Cerebellum (tissue), 4 donors: ENCODE measurements at places on chromosomes 7 and 10. TPM values are rescaled to one million over a fixed set of nuclear protein-coding genes. Genes with fewer than 3 reads are reported as not detected.

TRIM4 gene
- total RNA-seq, result 20.7 TPM

SPDYE6 gene
- not detected for total RNA-seq

MCMBP gene
- total RNA-seq, result 46.6 TPM

HOGA1 gene
- total RNA-seq, result 3.4 TPM

ZNF365 gene
- total RNA-seq, result 5.5 TPM

GCK gene
- total RNA-seq, result 7.7 TPM

TMEM72 gene
- 0.27 TPM for total RNA-seq

LEP gene
- total RNA-seq, result 0.09 TPM

ZNF746 gene
- 14.1 TPM for total RNA-seq

DNAJB12 gene
- total RNA-seq, result 16.1 TPM

POU6F2 gene
- total RNA-seq, result 1.00 TPM

RELN gene
- total RNA-seq, result 390 TPM

BPGM gene
- 25.4 TPM for total RNA-seq

LHFPL3 gene
- total RNA-seq, result 33.5 TPM

KCP gene
- total RNA-seq, result 3.4 TPM

NEUROG3 gene
- total RNA-seq, result not detected

SH2B2 gene
- total RNA-seq, result 9.9 TPM

AMPH gene
- 42.5 TPM for total RNA-seq

PIK3CG gene
- total RNA-seq, result 1.9 TPM

MYOZ1 gene
- 0.18 TPM for total RNA-seq

C10orf143 gene
- total RNA-seq, result 0.82 TPM

CUZD1 gene
- 0.91 TPM for total RNA-seq

PRRT4 gene
- 6.5 TPM for total RNA-seq

ABCB1 gene
- 10.4 TPM for total RNA-seq

NODAL gene
- total RNA-seq, result 1.00 TPM

PTPRZ1 gene
- 180 TPM for total RNA-seq

CTBP2 gene
- total RNA-seq, result 57.7 TPM

RARRES2 gene
- 4.1 TPM for total RNA-seq

ANKRD30A gene
- total RNA-seq, result not detected

IL2RA gene
- not detected for total RNA-seq

PON1 gene
- total RNA-seq, result not detected

NXPH1 gene
- total RNA-seq, result 22.4 TPM

AS3MT gene
- 5.8 TPM for total RNA-seq

DPYSL4 gene
- 44.5 TPM for total RNA-seq

VWDE gene
- 7.2 TPM for total RNA-seq

CALML5 gene
- not detected for total RNA-seq

FGFR2 gene
- 28.7 TPM for total RNA-seq

EIF3A gene
- total RNA-seq, result 62.1 TPM

ENKUR gene
- 6.4 TPM for total RNA-seq

DRGX gene
- total RNA-seq, result not detected

NRG3 gene
- 27.1 TPM for total RNA-seq

FAM237B gene
- not detected for total RNA-seq

PRSS1 gene
- not detected for total RNA-seq

SRRM3 gene
- 16.3 TPM for total RNA-seq

GNG11 gene
- 5.1 TPM for total RNA-seq

CTAGE6 gene
- 0.36 TPM for total RNA-seq

CYP3A5 gene
- 2.3 TPM for total RNA-seq

HTRA1 gene
- total RNA-seq, result 18.8 TPM

CBLL1 gene
- 28.1 TPM for total RNA-seq

UPK3B gene
- 2.1 TPM for total RNA-seq

OR2A5 gene
- not detected for total RNA-seq

OPN4 gene
- not detected for total RNA-seq

ASB10 gene
- total RNA-seq, result not detected

LRRD1 gene
- 1.7 TPM for total RNA-seq

GPRIN2 gene
- 32.0 TPM for total RNA-seq

NPY gene
- 10.5 TPM for total RNA-seq

ERVW-1 gene
- total RNA-seq, result not detected

OGA gene
- total RNA-seq, result 295 TPM

KIAA1549 gene
- 29.0 TPM for total RNA-seq

IFIT2 gene
- total RNA-seq, result 3.4 TPM
